ENCODE measurements at places on chromosomes 3 and 15.

DNA sequence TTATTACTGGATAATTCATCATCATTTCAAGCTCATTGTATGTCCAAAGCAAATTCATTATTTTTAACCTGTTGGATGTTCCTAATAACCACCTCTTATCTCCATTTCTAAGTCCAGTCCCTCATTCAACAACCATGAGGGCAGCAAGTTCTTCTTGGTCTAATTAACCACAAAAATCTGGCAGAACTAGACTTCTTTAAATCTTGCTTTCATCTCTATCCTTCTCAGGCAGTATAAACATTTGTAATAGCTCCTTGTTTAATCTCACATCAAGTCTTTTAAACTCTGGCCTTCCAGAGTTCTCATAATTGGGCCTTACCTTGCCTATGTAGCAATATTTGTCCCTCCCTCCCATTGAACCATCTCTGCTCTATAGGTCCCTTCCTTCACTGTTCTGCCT lies 17.0 kb upstream of the GHSR start:
- no peak for DNase-seq

- DNase-seq: peak; percentile 37
Measured at GRCh38 chr15:28106294-28107110, 7.4 kb upstream of the OCA2 start.

DNA sequence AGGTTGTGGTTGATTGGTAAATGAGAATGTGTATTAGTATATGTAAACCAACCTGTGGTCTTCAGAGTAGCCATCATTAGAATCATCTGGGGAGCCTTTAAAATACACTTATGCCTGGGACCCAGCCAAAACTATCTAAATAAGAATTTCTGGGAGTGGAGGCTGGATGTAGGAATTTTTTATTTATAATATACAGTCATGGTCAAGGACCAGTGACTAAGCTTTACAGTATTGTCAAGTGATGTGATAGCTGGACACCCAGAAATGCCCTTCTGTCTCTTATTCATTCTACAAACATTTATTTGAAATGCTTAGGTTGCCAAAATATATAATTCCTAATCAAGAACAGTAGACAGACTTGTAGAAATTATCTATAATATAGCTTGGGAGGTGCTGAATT lies 132.2 kb downstream of the MBNL1 start:
- no peak for DNase-seq

DNA sequence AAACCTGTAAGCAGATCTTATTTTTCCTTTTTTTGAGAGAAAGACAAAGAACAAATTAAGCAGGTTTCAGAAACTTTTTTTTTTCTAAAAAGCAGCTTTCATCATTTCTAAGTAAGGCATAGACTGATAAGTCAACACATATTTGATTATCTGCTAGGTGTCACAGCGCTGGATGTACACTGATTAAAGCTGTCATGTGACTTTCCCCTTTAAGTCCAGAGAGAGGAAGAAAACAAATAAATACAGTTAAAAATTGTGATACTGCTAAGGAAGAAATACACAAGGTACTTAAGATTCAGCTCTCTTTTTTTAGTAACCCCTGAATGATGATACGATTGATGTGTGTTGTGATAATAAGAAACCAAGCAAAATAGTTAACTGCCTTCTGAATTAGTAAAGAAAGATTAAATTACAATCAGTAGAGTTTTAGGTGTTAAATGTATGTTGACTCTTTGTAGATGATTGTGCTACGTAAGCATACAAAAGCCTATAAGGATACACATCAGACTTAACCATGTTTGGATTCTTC lies 2.8 kb downstream of the GLCE start:
- DNase-seq: no peak

GRCh38 chr15:82810061-82810889 lies 847 bp downstream of the WHAMM start:
- peak; percentile 37 for DNase-seq

GRCh38 chr15:45743426-45744235 lies 108.8 kb downstream of the SQOR start:
- DNase-seq: no peak

DNA sequence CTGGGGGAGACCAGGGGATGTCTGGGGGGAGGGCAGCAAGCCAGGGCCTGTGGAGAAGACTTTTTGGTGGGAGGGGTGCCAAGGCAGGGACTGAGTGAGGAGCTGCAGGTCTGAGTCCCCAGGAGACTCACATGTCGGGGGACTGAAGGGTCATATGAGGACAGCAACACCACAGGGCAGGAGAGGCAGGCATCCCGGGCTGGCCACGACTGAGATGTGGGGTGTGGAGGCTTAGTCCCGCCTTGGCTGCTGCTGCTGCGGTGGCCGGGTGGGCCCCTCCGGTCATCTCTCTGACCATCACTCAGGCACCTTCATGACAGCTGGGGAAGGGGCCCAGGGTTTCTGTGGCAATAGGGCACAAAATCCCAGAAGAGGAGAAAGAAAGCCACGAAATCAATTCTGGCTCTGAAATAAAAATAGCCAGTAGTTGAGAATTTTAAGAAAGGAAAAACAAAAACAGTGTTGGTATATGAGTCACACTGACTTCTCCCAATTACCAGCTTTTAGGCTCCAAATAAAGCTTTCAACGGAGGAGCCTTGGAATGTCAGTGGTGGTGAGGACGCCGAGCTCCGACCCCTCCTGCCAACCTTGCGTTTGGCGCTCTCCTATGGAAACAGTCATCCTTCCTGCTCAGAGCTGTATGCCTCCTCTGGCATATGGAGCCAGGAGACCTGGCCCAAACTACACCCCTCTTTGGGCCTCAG lies 52.9 kb upstream of the ITGA11 start:
- DNase-seq: no peak

DNA sequence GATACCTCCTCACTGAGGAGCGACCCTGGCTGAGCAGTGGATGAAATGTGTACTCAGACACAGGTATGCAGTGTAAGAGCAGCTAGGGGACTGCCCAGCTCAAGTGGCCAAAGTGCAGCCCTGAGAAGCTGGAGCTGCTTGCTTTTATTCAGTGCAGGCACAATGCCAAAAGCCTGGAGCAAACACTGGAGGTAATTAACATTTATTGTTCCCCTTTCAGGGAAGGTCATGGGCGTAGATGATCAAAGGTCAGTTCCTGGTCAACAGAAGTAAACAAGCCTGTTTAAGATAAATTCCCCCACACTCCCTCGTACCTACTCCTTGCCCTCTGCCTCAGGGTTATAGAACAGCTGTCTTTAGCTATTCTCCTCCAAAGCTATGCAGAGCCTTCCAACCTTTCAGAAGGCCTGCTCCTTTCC lies 17.5 kb downstream of the PLA2G4F start:
- no peak for DNase-seq

DNA sequence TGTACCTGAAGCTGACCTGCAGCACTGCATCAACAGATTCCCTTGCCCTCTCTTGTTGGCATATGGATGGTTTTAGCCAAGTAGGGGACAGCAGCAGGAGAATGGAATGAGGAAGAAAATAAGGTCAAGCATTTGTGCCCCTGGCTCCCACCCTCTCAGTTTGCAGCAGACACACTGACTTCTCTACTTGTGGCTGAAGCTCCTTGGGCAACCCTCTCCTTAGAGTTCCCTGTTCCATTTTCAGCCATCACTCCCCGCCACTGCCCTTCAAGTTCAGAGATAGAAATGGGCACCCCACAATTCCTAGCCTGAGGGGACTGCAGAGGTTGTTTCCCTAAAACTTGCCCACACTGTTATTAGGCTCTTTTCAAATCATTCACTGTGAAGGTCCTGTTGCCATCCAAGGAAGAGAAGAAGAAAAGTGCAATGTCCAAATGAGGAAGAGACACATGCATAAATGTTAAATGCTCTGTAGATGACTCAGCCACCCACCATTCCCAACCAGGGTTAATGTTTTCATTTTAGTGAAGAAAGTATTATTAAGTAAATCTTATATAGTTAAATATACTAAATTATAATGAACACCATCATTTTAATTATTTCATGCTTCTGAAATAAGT lies 295.9 kb upstream of the UBE2E2 start:
- DNase-seq: no peak

GRCh38 chr3:148084931-148085330 lies 612.8 kb upstream of the AGTR1 start:
- no peak for DNase-seq

DNA sequence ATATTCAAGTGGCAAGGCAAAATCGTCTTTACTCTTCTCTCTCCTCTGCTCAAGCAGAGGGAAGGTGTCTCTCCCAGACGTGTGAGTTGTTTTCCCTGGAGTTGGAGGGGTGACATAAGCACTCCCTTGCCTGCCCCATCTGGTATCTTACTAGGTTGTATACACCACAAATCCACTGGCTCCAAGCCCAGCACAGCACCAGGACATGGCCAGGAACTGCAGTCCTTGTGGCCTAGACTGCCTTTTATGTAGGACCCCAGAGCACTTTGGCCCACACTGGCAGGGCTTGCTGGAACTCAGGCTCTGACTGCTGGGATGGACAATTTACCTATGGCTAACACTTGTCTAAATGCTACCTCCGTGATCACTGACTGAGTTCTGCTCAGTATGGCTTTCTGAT lies 34.0 kb downstream of the DZIP3 start:
- DNase-seq: no peak

- DNase-seq: no peak
Measured at GRCh38 chr3:47594792-47595191, 16.1 kb upstream of the CSPG5 start.

GRCh38 chr3:15050405-15051092 lies 14.6 kb downstream of the MRPS25 start:
- no peak for DNase-seq

- DNase-seq: no peak
Measured at GRCh38 chr3:75171630-75172230, 492.4 kb upstream of the FRG2C start.

GRCh38 chr3:197335428-197336132 lies 37.2 kb upstream of the DLG1 start:
- DNase-seq: no peak

Data from HuH-7.5 (cell line).